ENCODE measurements at places on chromosomes 1 and 21. TPM values are rescaled to one million over a fixed set of nuclear protein-coding genes. Genes with fewer than 3 reads are reported as not detected.

GRCh38 chr1:111145542-111145941 is 5.5 kb downstream of the CEPT1 start:
- DNase-seq = no peak

- no peak for DNase-seq
Measured at GRCh38 chr1:70210820-70211219, 5.4 kb upstream of the LRRC40 start.

DNA sequence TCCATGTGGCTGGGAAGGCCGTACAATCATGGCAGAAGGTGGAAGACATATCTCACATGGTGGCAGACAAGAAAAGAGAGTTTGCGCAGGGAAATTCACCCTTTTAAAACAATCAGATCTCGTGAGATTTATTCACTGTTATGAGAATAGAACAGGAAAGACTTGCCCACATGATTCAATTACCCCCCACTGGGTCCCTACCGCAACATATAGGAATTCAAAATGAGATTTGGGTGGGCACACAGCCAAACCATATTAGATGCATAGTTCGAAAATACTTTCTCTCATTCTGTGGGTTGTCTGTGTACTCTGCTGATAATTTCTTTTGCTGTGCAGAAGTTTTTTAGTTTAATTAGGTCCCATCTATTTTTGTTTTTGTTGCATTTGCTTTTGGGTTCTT is 990.3 kb downstream of the PLA2G4A start:
- no peak for DNase-seq

GRCh38 chr1:32806910-32807523 is 10.1 kb downstream of the YARS1 start:
- no peak for DNase-seq

DNA sequence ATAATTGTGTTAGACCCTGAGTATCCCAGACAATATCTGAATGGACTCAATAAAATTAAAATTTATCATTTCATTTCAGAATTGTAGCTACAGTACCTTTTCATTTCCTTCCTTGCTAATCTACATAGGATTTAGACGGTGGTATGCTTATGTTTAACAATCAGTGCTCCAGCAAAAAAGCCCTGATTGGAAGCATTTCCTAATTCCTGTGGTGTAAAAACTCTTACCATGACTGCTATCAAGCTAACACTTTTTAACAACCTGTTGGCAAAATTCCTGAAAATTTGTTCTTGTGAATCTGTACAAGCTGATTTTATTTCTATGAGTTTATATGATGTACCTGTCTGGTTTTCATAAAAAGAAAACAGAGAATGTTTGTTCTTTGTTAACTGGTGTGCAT is 5.2 kb upstream of the FNBP1L start:
- DNase-seq = no peak

DNA sequence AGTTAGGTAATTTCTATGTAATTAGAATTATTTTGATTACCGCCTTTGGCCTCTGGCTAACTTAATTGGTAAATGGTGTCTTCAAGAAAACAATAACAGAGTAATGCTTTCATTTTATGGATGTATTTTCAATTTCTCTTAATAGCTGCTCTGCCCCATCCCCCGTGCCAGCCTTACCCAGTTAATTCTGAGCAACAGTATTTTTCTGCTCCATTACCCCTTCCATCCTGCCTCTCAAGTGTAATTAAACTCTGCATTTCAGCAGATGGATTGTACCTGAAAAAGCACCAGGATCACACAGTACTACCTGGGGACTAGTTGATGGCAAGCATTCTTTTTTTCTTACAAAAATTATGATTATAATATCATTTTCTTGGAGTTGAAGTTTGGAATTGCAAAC is 104.2 kb downstream of the KIAA0319L start:
- no peak for DNase-seq

DNA sequence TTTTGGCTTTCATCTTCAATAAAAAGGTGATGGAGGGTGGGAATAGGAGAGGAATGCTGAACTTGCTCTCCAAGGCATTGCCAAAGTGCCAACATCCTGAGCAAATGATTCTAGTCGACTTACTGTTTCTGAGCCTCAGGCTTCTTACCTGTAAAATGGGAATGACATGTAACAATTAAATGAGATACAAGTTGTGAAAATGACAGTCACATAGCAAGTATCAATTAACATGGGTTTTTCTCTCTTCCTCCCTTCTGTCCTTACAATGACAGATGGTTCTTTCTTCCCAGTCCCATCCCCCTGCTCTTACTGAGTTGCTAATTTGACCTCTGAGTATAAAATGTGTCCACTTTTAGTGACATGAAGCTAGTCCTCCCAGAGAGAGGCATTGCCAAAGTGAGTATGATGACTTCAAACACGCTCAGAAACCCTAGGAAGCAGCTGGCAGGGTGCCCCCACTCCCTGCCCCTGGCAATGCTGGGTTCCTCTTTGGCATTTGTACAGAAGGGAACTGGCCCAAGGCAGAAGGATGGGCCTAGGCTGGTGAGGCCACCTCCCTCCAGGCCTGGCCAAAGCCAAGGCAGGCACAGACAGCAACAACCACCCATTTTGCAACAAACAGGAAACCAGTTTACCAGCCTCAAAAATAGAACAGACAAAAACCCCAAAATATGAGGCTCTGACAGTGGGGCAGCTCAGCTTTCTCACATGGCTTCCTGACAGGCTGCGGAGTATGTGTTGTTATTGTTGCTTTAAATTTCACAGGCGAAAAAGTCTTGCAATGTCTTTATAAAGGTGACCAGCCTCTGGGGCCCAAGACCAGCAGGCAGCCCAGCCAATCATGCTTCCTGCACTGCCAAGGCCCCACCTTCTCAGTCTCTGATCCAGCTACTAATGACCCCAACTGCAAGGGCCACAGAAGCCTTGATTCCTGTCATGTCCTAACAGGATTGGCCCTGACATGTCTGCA is 115.9 kb downstream of the HIVEP3 start:
- no peak for DNase-seq

GRCh38 chr1:19112891-19113696 is 97.0 kb downstream of the UBR4 start:
- DNase-seq = no peak

GRCh38 chr1:182785181-182785580 is 4.4 kb upstream of the NPL start:
- DNase-seq = no peak

GRCh38 chr1:43806183-43806582 is 98.8 kb downstream of the ST3GAL3 start:
- DNase-seq = no peak

- no peak for DNase-seq
Measured at GRCh38 chr1:21865943-21866706, 54.1 kb downstream of the LDLRAD2 start.

GRCh38 chr1:171429137-171429536 is 56.2 kb upstream of the PRRC2C start:
- no peak for DNase-seq

DNA sequence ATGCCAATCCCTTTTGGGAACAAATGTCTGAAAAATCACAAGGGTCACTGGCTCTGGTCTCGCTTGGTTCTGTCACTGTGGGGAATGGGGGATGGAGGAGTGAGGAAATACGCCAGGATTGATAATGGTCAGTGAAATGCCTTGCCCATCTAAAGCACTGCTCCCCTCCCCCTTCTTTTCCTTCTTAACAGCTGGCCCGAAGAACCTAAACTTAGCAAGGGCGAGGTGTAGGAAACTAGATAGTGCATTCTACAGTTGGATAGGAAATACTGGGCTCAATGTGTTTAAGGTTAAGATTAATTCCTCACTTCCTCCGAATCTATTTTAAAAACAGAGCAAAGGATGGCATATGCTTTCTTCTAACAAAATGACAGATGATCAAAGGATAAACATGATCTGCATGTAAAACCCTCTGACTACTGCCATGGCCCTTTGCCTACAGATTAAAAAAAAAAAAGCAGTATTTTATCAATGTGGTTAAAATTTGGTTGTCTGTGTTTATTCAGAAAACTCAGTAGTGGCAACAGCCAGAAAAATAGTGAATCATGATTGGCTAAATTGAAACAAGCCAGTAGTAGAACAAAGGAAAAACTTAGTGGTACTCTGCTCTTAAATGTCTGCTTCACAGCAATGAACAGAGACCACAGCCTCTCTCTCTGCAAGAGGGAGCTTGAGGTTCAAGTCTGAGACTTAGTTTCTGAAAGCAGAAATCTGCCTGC is 86.1 kb upstream of the VAV3 start:
- DNase-seq = no peak

DNA sequence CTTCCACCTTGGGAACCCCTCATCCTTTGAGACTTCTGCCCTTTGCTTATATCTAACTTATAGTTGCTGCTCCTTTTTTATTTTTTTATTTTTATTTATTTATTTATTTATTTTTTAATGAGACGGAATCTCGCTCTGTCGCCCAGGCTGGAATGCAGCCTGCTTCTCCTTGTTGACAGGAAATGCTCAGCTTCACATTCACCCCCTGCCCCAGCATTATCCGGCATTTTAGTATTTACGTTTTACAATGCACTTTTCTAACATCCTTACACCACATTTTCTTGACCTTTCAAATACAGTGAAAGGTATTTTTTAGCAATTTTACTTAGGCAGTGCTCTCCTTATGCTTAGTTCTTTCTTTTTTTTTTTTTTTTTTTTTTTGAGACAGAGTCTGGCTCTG is 14.9 kb downstream of the CXADR start:
- no peak for DNase-seq

- DNase-seq = no peak
Measured at GRCh38 chr1:93588206-93588605, 93.4 kb downstream of the BCAR3 start.

GRCh38 chr1:19457607-19458006 is 27.7 kb downstream of the CAPZB start:
- DNase-seq = no peak

- DNase-seq = no peak
Measured at GRCh38 chr1:232863544-232864275, 58.5 kb downstream of the MAP10 start.

DNA sequence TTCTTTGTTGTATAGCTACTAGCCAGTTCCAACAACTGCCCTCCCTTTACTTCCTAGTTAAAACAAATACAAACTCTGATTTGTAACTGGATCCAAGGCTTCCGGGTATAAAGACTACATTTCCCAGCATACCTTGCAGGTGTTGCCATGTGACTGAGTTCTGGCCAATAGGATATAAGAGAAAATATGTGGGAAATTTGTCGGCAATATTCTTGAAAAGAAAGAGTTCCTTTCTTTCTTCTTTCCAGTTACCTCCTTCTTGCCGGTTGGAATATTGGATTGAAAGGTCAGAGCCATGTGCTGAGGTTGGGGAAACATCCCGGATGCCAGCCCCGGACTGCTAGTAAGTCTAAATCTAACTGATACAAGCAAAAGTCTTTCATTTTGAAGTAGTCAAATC is 23.0 kb upstream of the ZBTB40 start:
- no peak for DNase-seq

DNA sequence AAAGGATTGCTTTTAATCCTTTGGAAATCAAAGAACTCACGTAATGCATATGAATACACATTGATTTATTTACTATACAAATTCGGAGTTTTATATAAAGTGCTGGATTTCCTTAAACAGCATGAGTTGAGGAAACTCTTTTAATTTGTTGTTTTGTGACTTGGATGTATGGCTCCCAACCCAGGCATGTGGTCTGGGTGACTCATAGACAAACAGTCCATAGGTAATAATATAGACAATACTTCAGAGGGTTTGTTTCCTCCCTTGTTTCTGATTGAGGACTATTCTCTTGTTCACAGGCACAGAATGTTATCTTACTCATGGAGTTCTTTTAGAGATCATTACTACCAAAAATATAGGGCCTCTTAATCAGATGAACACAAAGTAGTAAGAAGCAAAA is 43.8 kb downstream of the XPR1 start:
- DNase-seq = no peak

- DNase-seq = no peak
Measured at GRCh38 chr1:67190410-67190809, 24.2 kb downstream of the IL23R start.

- DNase-seq = no peak
Measured at GRCh38 chr21:32562426-32562825, 22.9 kb downstream of the TCP10L start.

- no peak for DNase-seq
Measured at GRCh38 chr21:44087426-44088400, 19.5 kb upstream of the PWP2 start.

DNA sequence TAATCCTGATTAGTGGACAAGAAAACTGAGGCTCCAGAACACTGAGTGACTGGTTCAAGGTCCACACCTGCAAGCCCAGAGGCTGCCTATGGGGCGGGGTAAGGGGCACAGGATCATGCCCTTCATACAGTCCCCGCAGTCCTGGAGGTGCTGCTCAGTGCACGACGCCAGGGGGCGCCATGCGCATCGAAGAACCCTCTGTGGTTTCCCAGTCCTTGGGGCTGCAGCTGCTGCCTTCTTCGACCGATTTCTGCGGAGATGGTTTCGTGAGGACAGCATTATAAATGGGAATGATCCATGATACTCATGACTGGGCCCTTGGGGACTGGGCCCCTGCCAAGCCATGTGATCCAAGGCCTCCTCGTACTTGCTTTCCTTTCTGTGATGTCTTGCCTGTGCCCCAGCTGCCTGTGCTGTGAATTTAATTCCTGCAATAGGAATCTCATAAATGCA is 37.1 kb upstream of the ARHGEF10L start:
- peak; percentile 96 for DNase-seq

DNA sequence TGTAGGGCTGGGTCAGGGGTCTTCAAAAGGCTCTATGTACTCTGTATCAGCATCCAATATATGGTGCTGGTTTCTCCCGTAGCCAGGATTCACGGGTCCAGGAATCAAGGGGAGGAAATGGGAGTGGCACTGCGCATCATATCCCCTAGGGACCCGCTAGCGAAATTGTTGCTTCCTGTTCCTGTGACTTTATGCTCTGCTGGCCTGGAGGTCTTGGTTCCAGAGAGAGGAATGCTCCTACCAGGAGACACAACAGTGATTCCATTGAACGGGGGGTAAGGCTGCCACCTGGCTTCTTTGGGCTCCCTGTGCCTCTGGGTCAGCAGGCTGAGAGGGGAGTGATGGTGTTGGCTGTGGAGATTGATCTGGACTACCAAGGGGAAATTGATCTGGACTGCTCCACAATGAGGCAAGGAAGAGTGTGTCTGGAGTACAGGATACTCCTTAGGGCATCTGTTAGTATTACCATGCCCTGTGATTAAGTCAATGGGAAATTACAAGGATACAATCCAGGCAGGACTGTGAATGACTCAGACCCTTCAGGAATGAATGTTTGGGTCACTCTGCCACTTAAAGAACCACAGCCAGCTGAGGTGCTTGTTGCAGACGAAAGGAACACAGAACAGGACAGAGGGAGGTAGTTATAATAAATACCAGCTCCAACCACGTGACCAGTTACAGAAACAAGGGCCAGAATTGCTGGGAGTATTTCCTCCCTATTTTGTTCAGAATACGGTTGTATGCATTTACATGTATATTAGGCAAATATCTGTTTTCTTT is 10.2 kb downstream of the SPSB1 start:
- no peak for DNase-seq

- no peak for DNase-seq
Measured at GRCh38 chr1:29812408-29813135, 576.2 kb downstream of the PTPRU start.

- DNase-seq = peak; percentile 96
Measured at GRCh38 chr1:156291226-156292061, 4.0 kb downstream of the GLMP start.

PGBD5 gene
- 72.4 TPM for total RNA-seq

CD1B gene
- not detected for total RNA-seq

KIF2C gene
- total RNA-seq = 8.6 TPM

CLDN8 gene
- total RNA-seq = not detected

CD34 gene
- total RNA-seq = 0.20 TPM

LRRIQ3 gene
- total RNA-seq = 0.20 TPM

PTP4A2 gene
- 120 TPM for total RNA-seq

CASQ2 gene
- total RNA-seq = not detected

FCRL2 gene
- total RNA-seq = not detected

BTBD8 gene
- total RNA-seq = 13.4 TPM

ANKRD35 gene
- total RNA-seq = 2.1 TPM

Measured in glutamatergic neuron (in vitro differentiated cells).